ENCODE measurements at places on chromosomes 4 and X.
A peak's percentile ranks its signal among the peaks of the same experiment; 100 is the strongest.

DNA sequence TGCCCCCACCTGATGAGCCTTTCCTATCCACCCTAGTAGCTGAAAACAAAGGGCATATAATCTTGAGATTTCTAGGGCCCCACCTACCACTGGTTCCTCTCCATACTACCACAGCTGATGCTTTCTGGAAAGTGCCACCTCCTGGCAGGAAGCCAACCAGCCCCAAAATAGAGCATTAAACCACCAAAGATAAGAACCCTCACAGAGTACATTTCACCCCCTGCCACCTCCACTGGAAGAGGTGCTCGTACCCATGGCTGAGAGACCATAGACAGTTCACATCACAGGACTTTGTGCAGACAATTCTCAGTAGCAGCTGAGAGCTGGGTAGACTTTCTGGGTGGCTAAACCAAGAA is 94.1 kb downstream of the IRS4 start:
- no peak for DNase-seq

GRCh38 chr4:34046580-34046979 is 2197.7 kb downstream of the ARAP2 start:
- DNase-seq = no peak

- DNase-seq = no peak
Observed at GRCh38 chrX:87961471-87961870, 443.9 kb downstream of the KLHL4 start.

GRCh38 chr4:37601531-37601930 is 84.6 kb downstream of the RELL1 start:
- no peak for DNase-seq

- DNase-seq = no peak
Observed at GRCh38 chr4:60039908-60040307, 1160.2 kb upstream of the ADGRL3 start.

DNA sequence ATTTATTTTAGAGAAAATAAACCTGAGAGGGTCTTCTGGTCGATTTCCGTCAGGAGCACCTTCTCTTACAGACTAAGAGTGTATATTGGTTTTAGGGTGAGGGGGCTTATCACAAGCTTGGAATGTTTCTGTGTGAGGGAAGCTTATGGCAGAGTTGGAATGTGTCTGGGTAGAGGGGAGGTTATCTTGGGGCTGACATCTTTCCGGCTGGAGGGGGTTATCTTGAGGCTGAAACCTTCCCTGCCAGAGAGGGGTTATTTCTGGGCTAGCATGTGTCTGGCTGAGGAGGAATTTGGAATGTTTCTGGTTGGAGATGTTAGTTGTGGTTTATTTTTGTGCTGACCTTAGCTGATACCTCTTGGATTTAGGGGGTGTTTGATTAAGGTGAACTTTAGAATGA is 1312.1 kb downstream of the ADGRL3 start:
- DNase-seq = no peak

DNA sequence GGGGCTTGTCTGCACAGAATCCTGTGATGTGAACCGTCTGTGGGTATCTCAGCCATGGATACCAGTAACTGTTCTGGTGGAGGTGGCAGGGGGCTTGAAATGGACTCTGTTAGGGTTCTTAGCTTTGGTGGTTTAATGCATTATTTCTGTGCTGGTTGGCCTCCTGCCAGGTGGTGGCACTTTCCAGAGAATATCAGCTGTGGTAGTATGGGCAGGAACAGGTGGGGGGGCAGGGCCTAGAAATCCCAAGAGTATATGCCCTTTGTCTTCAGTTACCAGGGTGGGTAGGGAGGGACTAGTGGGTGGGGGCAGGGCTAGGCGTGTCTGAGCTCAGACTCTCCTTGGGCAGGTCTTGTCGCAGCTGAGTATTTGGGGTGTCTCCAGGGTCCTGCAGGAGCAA is 106.7 kb downstream of the KIT start:
- no peak for DNase-seq

DNA sequence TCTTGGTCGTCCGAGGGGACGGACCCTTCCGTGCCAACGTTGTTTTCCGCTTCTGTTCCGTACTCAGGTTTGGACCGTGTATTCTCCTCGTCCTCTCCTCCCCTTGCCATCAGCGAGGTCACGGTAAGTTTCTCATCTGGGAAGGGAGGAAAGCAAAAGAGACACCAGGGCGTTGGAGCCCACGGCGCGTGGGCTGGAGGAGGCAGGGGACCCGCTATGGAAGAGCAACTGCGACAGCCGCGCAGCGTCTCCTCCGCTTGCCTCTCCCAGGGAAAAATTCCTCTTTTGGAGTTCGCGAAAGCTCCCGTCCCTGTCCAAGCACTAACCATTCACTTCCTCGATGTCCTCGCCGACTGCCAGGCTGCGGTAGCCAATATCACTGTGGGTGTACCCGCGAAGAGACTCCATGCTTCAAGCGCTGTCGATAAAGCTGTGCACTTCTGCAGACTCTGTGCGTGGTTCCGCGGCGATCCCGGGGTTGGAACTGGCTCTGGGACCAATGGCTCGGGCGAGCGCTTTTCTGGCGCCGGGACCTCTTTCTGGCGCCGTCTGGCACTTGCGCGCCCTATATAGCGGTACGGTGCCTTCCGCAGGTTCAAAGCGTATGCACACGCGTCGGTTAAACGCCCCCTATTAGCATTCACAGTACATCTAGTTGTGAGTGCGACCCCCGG is at the start of gene ESX1:
Gene ESX1, minus strand, starts transcription at position 492 of the 674 bp plus-strand sequence. Its CDS starts 84 bp downstream, at position 408.
- no peak for DNase-seq

GRCh38 chrX:63754136-63754859 is 30.7 kb downstream of the ARHGEF9 start:
- no peak for DNase-seq

DNA sequence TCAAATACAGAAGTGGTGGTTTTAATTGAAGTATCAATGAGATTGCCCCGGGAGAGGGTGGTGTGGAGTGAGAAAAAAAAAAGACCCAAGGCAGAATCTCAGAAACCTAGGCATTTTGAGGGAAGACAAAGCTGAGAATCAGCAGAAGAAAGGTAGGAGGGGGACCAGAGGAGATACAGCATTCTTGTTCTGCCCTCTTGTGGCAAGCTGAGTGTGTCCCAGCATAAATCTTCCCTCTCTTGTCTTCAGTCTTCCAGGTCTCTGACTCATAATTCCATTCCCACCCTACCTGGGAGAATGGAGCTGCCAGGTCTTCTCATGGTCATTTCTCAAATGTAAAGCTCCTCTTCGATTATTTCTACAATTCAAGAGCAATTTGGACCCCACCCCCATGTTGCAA is 32.7 kb upstream of the MAGED1 start:
- no peak for DNase-seq

DNA sequence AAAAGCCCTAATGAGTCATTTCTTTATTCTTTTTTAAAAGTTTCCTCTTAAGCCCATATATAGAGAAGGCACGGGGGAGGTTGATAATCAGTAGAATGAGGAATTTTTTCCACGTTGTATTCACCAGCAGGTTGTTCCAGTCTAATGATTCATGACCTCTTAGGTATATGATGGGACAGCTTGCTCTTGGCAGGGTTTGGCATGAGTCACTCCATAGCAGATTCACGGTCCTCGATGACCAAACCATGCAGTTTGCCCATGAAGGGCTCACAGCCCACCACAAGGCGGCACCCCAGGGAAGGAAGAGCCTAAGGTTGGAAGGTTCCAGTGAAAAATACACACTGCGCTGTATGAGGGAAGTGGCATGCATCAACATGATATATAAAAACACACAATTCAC is 623.8 kb upstream of the DIPK2B start:
- peak; percentile 78 for DNase-seq

DNA sequence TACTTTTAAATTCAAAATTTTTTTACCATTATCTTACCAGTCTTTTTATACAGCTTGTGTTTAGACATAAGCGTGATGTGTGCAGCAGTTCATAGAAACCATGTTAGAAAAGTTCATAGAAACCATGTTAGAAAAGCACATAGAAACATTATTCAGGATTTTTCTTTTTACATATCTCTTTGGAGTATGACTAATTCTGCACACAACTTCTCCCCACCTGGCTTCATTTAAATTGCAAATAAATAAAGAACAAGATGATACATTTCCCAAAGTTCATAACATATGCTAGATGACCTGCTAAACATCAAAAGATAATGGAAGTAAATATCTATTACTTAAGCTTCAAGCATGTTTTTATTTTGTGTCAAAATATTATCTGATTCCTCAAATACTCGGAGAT is 201.9 kb downstream of the BANK1 start:
- no peak for DNase-seq

GRCh38 chr4:4271912-4272311 is 18.0 kb downstream of the LYAR start:
- no peak for DNase-seq

DNA sequence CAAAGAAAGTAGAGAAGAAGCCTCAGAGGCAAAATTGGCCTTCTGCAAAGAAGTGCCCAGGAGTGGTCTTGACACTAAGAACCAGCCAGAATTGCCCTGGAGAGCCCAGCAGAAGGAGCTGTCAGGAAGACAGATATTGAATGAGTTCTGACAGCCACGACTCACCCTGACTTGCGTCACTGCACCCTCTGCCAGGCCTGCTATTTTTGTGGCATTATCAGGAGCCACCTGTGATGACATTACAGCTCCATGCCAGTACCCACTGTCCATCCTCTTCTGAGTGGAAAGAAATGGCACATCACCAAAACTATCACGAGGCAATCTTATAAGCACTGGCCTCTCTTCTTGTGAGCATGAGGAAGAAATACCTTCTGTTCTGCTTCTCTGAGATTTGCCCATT is 67.7 kb downstream of the SMIM20 start:
- DNase-seq = no peak

DNA sequence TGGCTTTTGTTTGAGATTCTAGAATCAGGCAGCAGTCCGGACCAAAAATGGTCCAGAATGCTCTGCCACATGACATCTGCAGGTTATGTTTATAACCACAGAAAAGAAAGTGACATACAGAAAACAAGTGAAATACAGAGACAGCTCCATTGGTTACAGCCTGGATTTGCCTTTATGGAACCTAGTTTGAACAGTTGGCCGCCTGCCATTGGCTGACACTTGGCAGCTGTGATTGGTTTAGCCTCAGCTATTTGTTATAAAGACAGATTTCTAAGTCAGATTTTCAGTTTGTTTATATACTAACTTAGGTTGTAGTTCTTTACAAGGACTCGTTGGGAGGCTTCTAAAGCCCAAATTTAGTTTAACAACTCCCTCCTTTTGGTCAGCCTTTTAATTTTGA is 40.8 kb upstream of the IL9R start:
- no peak for DNase-seq

- no peak for DNase-seq
Observed at GRCh38 chrX:68584221-68584620, 63.2 kb upstream of the STARD8 start.

DNA sequence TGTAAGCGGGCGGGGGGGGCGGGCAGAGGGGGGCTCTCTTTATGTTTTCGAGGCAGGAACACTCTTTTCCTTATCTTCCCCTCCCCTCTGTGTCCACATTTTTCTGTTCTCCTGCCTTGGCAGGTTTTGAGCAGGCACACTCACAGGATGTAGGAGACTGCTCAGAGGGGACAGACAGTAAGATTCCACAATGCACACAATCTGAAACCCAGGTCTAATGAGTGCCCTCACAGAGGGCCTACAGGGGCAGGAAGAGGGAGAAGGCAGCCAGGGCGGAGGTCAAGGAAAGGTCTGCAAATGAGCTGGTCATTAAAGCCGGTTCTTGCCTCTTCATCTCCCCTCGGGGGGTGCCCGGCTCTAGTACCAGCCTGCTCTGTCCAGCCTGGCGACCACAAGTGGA is 106.1 kb upstream of the ATP6AP2 start:
- DNase-seq = no peak

DNA sequence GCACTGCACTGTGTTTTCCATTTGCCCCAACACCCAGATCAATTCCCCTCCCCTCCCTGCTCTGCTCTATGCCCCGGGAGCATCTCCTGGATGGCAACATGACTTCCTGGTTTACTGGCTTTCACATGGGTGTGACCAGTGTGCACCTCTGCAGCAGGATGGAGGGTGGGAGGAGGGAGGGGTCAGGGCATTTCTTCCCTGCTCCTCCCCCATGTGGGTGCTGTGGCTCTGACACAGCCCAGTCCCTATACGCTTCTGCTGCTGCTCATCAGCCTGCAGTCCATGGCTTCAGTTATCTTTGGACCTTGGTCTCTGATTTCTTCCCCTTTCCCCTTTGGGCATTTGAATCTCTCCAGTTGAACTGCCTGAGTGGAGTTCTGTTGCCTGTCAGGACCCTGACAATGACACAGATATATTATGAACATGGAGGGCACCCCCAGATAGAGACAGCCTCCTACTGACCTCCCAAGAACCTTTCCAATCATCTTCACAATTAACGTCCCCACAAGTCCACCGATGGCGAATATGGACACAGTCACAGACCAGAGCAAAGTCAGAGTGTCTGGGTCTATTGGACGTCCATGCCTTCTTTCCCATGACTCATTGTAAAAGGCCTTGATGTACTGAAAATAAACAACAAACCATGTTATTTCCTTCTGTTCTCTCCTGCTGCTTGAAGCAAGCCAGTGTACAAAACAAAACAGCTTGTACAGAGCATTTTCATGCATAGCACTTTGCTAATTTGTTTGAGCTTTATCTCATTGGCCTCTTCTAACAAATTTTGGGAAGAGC is 24.8 kb downstream of the SLC2A9 start:
- no peak for DNase-seq

DNA sequence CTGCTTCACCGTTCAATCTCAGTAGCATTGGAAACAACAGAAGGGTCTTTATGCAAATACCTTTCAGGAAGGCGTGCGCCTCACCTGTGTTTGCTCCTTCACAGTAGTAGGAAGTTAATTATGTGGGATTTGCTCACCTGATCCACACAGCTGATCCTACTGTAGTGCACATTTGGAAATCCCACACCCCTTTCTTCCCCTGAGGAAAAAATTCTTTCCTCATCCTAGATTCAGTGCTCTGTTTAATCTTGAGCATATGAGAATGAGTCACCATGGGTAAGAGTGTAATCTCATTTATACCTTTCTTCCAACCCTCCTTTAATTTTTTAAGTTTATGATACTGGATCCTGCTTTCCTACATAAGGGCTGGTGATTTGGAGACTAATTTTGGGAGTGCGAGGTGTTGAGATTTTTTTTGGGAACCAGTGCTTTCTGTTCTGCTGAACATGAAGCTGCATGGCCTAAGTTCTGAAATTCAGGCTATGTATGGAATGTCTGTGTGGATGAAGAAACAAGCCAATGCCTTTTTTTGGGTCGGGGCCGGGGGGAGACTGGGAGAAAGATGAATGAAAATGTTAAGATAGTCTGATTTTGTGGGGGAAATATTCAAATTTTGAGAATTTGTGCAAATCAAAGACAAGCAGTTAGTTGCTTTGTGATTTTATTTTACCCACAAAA is 19.0 kb downstream of the GAB1 start:
- no peak for DNase-seq

DNA sequence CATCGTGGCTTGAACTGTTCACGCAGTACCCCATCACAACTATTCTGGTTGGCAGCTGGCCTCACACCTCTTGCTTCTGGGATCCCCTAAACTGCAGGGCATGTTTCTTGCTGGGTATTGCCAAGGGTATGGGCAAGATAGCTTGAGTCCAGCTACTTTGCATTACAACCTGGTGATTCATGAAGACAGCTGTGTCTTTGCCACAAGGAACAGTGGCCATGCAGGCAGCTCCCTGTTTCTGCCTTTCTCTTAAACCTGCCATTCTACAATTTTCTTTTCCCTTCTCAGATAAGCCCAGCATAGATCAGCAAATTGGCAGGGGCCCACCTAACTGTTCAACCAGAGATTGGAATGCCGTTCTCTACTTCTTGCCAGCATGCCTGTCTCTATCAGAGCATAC is 42.8 kb downstream of the TENM3 start:
- DNase-seq = no peak

Measured in stimulated activated CD4-positive, alpha-beta T cell treated with anti-CD3 and anti-CD28 coated beads, Interleukin-4, amount 100 ng/mL, for 4 hours (primary cell).